ENCODE measurements at places on chromosomes 11 and 22.

GRCh38 chr11:60851327-60852104 is 4.2 kb downstream of the PTGDR2 start:
- DNase-seq = no peak

GRCh38 chr11:101866619-101867491 is 48.0 kb upstream of the CEP126 start:
- no peak for DNase-seq

DNA sequence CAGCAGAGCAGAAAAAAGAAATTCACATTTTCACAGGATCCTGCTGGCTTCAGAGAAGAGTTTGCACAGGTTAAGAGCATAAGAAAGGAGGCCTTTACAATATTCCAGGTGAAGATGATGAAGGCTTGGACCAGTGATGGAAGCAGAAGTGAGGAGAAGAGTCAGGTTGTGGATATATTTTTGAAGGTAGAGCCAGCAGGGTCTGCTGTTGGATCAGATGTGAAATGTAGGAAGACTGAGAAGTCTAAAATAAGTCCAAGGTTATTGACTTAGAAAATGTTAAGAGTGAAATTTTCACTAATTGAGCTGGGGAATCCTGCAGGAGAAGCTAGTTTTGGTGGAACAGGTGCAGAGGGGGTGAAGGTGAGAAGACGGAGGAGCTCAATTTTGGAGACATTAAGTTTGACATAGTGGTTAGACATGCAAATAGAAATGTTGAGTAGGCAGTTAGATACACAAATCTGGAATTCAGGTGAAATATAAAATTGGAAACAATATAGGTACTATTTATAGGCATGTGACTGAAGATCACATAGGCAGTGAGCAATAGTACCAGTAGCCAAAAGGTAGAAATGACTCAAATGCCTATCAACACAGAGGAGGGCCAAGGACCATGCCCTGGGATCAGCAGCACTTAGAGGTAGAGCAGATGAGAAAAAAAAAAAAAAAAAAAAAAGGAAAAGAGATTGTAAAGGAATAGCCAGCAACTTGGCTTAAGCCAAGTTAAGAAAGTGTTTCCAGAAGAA is 252.0 kb downstream of the AASDHPPT start:
- no peak for DNase-seq

DNA sequence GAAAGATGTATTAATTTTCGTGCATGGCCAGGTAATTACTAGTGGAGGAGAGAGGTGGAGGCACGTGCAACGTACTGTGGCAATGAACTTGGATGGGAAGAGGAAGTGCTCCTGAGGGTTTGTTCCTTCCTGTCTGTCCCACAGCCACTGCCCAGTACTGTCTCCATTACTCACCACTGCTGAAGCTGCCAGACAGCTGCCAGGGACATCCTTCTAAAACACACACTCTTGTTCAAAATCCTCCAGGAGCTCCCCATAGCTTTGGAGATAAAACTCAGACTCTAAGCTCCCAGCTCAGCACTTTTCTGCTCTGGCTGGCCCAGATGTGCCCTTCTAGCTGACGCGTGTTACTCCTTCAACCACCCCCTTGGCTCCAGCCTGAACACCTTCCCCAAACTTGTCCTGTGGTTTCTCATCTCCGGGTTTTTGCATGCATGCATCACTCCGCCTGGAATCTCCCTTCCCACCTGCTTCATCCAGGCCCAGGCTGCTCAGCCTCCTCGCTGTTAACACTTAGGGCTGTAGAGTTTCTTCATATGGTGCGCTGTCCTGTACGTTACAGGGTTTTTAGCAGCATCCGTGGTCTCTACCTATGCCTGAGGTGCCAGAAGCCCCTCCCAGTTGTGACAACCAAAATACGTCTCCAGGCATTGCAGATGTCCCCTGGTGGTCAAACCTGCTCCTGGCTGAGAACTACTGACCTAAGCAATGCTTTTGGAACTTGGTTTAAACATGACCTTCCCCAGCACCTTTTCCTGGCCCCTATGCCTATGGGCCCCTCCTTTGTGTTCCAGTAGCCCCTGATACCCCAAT is 69.5 kb downstream of the C11orf91 start:
- no peak for DNase-seq

GRCh38 chr22:24982301-24983056 is 30.0 kb downstream of the KIAA1671 start:
- no peak for DNase-seq

DNA sequence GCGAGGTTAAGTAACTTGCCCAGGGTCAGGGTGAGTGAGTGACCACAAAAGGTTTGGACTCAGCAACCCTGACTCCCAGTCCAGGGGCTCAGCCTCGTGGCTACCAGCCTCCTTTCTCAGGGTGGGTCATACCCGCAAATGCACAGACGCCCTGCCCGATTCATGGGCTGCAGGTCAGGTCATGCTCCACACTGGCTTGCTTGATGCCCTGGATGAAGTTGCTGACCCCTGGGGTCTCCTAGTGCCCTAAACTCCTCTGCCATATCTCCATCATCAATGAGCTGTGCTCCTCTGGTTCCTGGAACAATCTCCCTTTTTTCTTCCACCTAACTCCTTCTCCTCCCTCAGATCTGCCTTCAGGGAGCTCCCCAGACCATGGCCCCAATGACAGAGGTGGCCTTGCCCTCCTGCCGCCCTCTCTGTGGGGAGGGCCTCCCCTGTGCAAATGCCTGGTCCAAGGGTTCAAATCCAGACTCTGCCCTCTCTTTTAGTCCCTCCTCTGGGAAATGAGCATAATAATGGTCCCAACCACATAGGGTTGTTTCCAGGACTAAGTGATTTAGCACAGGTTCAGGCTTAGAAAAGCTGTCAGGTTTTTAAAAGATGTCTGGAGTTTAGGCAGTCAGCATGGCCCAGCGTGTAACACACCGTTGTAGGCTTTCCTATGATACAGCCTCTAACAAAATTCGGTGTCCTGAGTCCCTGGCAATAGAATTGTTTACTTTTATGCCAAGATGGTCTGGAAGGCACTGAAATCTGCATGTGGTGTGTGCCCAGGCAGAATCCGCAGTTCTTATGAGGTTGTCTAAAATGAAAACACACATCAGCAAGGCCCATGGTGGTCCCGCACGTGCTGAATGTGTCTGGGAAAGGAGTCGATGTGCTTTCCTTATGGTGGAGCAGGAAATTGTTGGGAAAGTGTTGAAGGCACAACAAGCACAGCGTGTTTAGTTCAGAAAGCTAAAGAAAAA is 63.6 kb downstream of the CD82 start:
- no peak for DNase-seq

DNA sequence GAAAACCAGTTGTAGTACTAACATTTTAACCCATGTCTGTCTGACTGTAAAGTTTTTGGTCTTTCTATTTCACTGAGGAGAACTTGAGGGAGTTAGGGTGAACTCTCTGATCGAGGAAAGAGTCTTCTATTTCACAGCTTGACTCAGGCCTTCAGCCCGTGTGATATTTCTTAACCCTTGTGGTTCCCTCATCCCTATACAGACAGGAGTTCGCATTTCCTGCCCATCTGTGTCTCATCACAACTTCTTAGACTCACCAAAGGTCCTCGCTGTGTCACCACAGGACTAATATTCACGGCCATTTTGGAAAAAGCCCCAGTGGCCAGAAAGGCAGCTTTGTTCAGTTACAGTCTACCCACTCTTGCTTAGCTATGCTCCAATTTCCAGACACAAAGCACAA is 172.8 kb downstream of the FAM181B start:
- no peak for DNase-seq

DNA sequence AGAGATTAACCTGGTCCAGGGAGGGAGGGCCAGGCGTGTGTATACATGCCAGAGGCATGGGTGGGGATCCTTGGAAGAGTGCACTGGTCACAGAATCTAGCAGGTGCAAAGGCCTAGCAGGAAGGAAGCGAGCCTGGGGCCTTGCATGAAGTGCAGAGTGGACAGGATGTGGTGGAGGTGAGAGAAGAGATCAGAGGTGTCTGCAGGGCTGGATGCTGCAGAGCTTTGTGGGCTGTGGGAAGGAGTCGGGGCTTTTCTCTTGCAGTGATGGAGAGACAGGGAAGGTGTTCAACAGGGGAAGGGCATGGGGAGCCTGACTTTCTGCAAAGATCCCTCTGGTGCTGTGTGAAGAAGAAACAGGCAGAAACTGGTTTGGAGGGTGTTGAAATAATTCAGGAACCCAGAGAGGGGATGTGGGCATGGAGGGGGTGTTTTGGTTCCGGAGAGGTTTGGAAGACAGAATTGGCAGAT is 2.5 kb upstream of the TPST2 start:
- peak; percentile 40 for DNase-seq

DNA sequence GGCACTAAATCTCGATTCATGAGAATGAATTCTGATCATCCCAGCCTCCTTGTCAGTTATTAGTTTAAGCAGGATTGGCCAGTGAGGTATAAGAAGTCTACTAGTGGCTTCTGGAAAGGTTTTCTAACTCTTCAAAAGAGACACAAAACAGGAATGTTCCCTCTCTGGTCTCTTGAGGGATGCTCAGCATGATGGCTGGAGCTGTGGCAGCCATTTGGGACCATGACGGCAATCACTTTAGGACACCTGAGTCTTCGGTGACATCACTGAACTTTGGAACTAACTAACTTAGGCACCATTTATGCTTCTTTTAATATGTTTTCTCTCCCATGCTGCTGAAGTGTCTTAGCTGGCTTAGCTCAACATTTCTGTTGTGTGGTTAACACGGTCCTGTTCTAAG is 20.2 kb upstream of the CRY2 start:
- no peak for DNase-seq

- no peak for DNase-seq
These were observed 8.2 kb upstream of the ENDOD1 start for GRCh38 chr11:95081412-95081811.

- DNase-seq = no peak
These were observed 49.9 kb downstream of the CSF2RB start for GRCh38 chr22:36963302-36963701.

- DNase-seq = no peak
These were observed 42.5 kb upstream of the PAMR1 start for GRCh38 chr11:35567737-35568465.

All from CD4-positive, CD25-positive, alpha-beta regulatory T cell (primary cell).